ENCODE measurements at places on chromosomes 11 and 22.

DNA sequence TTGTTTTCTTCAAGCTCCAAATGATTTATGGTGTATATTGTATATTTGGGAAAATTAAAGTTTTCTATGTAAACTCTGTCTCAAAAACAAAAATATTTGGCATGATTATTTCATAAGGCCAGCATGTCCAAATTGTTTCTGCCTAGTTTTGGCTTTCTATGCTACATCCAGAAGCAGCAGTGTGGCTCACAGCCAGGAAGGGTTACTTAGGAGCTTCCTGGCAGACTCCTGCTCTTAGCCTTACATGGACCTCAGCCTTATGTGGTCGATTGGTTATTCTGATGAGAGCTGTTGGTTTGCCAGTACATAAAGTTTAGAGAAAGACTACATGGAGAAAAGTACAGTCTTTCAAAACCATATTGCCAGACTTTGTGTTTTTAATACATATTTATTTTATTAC, 297.7 kb upstream of the FAT3 start:
- DNase-seq = no peak

DNA sequence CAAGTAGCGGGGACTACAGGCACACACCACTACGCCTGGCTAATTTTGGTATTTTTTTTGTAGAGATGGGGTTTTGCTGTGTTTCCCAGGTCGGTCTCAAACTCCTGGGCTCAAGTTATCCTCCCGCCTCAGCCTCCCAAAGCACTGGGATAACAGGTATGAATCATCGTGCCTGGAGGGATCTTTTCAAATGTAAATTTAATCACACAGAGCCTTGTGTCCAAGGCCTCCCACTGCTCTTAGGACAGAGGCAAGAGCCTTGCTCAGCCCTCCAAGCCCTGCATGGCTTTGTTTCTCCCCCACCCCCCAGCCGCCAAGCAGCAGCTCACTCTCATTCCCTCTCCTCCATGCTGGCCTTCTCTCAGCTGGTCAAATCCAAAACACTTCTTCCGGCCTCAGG, 75.3 kb upstream of the CREB3L1 start:
- DNase-seq = no peak

GRCh38 chr22:47372111-47372581, 609.7 kb downstream of the TBC1D22A start:
- no peak for DNase-seq

DNA sequence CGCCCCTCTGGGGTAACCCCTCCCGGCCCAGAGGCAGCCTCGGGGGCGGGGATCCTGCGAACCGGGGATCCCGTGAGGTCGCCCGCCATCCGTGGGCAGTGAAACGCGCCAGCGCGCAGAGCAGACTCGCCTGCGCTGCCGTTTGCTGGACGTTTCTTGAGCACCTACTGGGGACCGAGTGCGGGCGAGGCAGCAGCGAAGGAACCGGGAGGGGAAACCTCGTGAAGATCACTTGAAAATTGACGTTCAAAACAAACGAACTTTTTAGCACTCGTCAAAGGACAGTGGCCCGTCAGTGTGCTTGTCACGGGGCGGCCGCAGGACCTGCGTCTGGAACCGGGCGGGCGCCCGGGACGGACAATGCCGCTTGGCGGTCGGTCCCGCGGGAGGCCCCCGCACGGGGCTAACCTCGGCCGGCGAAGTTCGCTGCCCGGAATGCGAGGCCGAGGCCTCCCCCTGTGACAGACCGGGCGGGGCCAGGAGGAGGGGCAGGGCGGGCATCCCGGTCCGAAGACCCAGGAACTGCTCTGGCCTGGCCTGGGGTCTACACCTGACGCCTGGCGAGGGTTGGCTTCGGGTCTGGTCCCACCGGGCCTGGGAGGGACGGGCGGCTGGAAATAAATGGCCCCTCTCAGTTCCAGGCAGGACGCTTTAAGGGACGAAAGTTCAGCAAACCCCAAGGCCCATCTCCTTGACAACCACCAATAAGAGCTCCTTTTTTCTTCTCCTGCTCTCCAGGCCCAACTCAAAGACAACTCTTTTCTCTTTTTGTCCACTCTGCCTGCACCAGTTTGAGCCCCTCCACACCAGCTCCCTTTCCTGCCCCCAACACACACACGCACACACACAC, 723 bp upstream of the SCUBE1 start:
- DNase-seq = no peak

DNA sequence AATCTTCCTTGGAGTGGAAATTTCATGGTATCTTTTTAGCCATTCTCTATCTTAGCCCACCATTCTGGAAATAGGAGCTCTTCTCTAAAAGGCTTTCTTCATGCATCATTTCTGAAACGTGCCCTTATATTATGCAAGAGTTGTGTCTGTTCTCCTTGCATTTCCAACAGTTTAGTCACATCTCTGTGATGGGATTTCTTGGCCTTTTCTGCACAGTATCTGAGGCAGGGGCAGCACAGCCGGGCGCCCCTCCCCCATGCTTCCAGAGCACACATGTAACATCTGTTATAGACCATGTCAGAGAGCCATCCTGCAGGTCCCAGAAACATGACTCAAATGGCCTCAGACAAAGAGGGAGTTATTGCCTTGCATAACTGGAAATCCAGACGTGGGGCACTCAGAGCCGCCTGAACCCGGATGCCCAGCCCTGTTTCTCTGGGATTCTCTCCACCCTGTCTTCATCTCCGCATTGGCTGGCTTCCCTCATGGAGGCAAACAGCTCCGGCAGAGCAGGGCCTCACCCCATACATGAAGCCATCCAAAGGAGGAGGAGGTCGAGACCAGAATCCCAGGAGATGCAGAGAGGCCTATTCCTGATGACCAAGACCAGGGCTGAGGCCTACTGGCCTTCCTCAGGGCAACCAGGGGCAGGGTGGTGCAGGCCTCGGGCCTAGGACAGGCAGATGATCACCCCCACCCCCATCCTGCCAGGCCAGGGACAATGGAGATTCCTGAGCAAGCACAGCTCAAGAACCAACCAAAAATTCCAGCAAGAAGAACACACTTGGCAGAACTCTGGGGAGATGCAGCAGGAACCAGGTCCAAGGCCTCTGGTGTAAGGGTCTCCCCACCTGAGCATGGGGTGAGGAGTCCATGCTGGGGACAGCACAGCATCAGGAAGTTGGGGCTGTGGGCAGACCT, 61.3 kb downstream of the IGLL5 start:
- no peak for DNase-seq

GRCh38 chr22:30143265-30143664, 63.0 kb downstream of the HORMAD2 start:
- no peak for DNase-seq

DNA sequence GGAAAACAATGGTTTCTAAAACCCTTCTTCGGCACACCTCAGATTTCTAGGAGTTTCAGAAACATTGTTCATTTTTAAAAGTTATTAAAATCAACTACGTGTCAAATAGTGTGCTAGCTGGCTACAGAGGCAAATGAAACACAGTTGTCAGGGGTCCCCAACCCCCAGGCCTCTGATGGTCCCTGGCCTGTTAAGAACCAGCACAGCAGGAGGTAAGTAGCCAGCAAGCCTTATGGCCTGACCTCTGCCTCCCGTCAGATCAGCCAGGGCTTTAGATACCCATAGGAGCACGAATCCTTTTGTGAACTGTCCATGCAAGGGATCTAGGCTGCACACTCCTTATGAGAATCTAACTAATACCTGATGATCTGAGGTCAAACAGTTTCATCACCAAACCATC, 648.2 kb downstream of the FAM181B start:
- no peak for DNase-seq

DNA sequence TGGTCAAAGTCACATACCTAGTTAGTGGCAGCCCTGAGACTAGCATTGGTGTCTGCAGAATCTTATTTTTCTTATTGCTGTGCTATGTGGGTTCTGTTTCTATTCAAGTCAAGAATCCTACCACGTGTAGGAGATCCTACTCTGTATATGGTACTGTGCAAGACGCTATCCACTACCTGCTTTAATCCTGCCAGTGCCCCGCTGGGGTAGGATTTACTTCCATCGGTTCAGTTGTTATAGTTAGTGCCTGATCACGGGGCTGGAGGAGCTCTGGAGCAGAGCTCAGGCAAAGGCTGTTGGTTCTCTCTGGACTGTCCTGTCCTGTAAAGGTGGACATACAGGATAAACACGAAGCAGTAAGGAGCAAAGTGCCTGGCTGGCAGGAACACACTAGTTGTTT, 167.9 kb downstream of the NTM start:
- DNase-seq = no peak

- no peak for DNase-seq
Measured at GRCh38 chr11:134342572-134343340, 11.0 kb downstream of the GLB1L2 start.

GRCh38 chr11:83105168-83105567, 33.5 kb upstream of the RAB30 start:
- no peak for DNase-seq

Measured in NCI-H187 treated with DMSO at 0.1 percent for 48 hours (cell line).